ENCODE measurements at places on chromosomes 12 and 14.

DNA sequence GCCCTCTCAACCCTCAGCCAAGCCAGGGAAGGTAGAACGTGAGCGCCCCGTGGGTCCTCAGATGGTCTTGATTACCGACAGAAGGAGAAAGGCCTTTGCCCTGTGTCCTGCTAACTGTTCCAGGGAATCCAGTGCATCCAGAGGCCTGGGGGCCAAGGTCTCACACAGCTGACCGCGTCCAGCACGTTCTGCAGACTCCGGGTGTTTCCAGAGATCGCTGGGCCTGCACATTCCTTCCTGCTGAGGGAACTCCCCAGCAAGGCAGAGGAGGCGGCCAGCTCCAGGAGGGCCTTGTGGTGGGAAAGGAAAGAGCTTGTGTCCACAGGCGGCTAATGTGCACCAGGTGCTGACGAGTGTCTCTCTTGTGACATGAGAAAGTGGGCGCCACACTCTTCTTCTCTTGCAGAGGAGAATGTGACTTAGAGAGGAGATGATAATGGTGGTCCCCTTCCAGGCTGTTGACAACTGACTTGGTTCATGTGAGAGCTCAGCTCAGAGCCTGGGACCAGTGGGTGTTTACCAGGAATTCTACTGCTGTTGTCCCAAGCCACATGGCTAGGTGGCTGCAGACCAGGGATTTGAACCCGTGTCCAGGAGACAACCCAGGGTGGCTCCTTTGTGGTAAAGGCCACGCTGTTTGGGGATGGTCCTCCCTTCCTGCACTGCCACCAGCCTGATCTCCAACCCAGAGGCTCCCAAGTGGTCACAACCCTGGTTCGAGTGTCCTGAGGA is 46.8 kb upstream of the DLK1 start:
- DNase-seq, result no peak

- DNase-seq, result no peak
Observed at GRCh38 chr12:46388427-46389021, 16.0 kb upstream of the SLC38A2 start.

- DNase-seq, result no peak
Observed at GRCh38 chr12:981176-981828, 9.7 kb upstream of the ERC1 start.

DNA sequence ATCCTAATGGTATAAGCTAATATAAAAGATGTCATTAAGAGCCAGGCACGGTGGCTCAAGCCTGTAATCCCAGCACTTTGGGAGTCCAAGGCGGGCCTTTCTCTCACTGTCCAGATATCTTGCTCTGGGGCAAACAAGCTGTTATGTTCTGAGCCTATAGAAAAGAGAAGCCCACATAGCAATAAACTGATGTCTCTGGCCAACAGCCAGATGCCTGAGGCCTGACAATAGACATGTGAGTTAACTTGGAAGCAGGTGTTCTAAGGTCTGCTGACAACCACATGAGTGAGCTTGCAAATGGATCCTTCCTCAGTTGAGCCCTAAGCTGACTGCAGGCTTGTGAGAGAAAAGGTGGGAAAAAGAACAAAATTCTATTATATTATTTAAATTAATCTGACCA is 25.0 kb downstream of the YAF2 start:
- DNase-seq, result peak; percentile 83

GRCh38 chr12:52552055-52552454 is 890 bp downstream of the KRT71 start:
- DNase-seq, result no peak

DNA sequence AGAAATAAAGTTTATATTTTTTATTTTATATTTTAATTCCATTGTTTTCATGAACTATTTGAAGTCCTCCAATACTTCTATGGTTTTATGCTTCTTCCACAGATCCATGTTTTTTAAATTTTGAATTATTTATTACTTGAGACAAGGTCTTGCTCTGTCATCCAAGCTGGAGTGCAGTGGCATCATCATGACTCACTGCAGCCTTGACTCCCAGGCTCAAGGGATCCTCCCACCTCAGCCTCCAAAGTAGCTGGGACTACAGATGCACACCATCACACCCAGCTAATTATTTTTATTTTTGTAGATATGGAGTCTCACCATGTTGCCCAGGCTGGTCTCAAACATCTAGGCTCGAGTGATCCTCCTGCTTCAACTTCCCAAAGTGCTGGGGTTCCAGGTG is 28.8 kb upstream of the DLGAP5 start:
- DNase-seq, result no peak

- no peak for DNase-seq
Observed at GRCh38 chr14:51950007-51950406, 39.3 kb upstream of the RTRAF start.

- DNase-seq, result no peak
Observed at GRCh38 chr12:54021432-54022013, 6.7 kb upstream of the HOXC6 start.

DNA sequence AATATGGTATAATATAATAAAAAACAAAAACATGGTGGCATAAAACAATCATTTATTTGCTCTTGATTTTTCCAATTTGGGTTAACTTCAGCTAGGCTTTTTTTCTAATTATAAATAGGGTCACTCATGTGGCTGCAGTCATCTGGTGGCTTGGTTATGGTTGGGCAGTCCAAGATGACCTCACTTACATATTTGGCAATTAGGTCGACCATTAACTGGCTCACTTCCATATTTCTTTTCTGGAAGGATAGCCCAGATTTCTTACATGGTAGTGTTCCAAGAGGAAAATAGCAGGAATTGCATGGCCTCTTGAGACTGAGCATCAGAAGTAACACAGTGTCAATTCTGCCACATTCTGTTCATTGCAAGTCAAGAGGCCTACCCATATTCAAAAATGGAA is 153.4 kb downstream of the FUT8 start:
- no peak for DNase-seq

GRCh38 chr12:98799822-98800221 is 154.7 kb downstream of the APAF1 start:
- DNase-seq, result no peak

DNA sequence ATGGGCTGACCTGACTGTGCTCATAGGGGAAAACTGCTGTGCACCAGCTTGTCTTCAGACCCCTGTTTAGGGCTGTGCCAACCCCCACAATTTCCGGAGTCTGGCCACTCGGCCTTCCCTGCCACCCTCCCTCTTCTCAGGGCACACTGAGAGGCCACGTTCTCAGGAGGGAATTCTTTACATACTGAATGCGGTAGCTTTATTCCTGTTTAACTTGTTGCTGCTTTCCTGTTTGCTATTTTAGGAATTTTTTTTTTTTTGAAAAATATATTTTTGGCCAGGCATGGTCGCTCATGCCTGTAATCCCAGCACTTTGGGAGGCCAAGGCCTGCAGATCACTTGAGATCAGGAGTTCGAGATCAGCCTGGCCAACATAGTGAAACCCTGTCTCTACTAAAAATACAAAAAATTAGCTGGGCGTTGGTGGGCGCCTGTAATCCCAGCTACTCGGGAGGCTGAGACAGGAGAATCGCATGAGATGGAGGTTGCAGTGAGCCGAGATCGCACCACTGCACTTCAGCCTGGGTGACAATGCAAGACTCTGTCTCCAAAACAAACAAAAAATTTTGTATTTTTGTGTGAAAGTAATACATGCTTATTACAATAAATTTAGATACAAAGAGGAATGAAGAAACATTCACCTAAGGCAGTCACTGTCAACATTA is 39.5 kb downstream of the TPCN1 start:
- no peak for DNase-seq

GRCh38 chr12:114220311-114220710 is 185.6 kb downstream of the TBX5 start:
- no peak for DNase-seq

DNA sequence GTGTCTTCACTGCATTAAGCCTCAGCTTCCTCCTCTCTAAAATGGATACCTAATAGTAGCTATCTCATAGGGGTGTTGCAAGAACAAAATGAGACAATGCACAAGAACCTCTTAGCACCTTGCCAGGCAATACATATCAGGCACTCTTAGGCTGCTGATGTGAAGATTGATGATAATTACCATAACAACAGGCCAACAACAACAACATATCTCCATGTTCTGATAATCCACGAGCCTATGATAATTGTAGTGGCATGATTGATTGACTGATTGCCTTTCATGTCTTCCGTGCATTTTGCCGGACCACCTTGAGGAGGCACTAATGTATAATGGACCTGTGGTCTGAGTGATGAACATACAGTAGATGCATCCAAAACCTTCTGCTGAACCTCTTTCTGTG is 50.7 kb upstream of the WSCD2 start:
- no peak for DNase-seq

DNA sequence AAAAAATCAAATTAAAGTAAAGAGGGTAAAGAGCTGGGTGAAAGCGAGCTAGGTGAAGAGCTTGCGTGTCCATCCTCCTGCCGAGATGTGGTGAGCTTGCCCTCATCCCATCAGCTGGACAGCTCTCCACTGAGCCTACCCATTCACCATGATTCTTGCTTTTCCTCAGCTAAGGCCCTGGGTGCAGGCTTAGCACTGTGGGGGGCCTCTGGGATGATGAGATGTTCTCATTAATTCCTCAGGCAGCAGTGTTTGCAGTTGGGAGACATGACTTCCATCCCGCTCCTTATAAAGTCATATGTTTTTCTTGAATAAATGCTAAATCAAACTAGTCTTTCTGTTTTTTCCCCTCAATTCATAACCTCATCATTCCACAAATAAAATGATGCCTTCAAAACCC is 18.0 kb downstream of the PHLDA1 start:
- no peak for DNase-seq

- DNase-seq, result no peak
Observed at GRCh38 chr14:79373451-79373850, 837.9 kb downstream of the DIO2 start.

DNA sequence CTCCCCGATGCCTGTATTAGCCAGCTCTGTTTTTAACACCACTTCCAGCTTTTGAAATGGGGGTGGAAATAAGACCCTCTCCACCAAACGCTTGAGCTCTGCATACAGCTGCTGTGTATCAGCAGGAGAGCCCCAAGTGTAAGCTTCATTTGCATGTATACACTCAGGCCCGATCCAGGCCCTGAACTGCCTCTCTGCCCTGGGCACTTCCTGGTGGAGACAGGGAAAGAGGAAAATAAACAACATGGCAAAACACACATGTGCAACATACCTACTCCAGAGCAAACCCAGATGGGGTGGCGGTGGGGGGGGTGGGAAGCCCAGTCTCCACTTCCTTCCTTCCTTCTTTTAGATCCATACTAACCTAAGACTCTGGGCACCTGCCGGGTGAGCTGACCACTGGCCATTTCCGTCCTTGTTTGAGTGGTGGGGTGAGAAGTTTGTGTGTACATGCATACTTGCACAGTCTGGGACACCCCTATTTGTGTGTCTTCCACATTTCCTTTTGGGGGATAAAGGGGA is 55.3 kb downstream of the RBM19 start:
- no peak for DNase-seq

DNA sequence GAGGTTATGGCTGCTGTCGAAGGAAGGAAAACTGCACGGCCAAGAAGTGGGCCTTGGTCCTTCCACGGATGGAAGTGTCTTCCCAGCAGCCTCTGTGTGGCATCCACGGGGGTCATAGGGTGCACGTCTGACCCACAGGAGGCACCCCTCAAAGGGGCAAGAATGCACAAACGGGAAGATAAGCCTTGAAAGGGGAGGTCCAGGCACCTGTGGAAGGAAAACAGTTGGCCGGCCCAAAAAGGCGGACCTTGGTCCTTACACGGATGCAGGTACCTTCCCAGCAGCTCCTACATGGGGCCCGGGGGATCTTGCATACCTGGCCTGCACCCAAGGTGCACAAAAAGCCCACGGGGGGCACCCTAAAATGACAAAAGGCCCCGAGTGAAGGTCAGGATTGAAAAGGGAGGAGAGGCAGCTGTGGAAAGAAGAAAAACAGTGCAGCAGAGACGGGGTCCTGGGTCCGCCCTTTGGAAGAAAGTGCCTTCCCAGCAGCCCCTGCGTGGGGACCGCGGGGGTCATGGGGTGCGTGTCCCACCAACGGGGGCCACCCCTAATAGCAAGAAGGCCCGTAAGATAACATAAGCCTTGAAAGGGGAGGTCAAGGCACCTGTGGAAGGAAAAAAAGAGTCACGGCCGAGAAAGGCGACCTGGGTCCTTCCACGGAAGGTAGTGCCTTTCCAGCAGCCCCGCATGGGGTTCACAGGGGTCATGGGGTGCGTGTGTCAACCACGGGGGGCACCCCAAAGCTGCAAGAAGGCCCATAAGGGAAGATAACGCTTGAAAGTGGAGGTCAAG is 276.1 kb downstream of the ALG10 start:
- no peak for DNase-seq

- DNase-seq, result no peak
Observed at GRCh38 chr12:29204521-29204920, 55.4 kb downstream of the FAR2 start.

DNA sequence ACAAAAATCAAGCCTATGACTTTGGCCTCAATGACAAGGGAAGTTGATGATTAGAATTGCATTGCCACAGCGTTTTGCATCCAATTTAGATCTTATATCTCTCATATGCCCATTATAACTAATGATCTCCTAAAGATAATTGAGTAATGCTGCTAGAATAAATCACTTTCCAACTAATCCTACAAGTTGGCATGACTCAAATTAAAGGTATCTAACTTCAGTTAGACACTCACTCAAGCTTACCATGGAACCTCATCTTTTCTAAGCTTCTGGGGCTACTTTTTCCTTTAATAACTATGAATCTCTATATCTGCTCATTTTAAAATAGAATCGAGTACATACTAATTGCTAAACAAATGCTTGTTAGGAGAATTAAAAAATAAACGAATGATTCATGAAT is 427.8 kb downstream of the BTG1 start:
- DNase-seq, result no peak

DNA sequence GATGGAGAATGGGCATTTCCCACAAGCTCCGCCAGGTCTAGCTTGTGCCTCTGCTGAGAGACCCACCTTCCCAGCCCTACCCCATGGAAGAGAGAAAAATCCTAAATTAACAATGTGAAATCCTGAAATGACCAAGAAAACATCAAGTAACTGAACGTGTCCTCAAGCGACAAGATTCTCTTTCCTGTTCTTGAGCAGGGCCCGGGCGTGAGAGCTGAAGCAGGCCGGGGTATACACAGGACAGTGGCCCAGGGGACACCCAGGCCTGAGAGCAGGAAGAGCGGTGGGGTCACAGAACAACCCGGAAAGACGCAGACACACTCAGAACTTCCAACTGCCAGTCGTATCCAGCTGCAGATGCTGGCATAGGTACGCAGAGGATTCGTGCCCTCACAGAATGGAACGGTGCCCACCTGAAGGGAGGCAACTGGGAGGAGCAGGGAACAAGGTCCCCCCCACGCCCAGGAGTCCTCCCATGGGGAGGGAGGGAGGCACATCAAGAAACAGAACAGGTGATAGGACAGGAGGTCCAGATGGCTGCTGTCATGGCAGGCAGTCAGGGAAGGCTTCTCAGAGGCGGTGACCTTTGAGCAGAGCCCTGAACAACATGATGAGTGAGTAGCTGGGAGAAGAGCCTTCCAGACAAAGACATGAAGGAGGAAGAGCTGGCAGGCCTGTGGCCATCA is 9.1 kb downstream of the RIMBP2 start:
- no peak for DNase-seq

- DNase-seq, result no peak
Observed at GRCh38 chr12:5390174-5390799, 41.6 kb upstream of the NTF3 start.

- DNase-seq, result no peak
Observed at GRCh38 chr12:31768046-31768445, 39.2 kb upstream of the AMN1 start.

- peak; percentile 8 for DNase-seq
Observed at GRCh38 chr14:101855958-101856357, 94.4 kb downstream of the PPP2R5C start.
